ENCODE measurements at places on chromosomes 12 and 14. TPM values are rescaled to one million over a fixed set of nuclear protein-coding genes. Genes with fewer than 3 reads are reported as not detected.

CAPZA3 gene
- not detected for total RNA-seq

KRT75 gene
- total RNA-seq: not detected

DTX1 gene
- not detected for total RNA-seq

KRT72 gene
- total RNA-seq: not detected

RTL1 gene
- total RNA-seq: not detected

TSPAN19 gene
- total RNA-seq: not detected

PTCSC3 gene
- total RNA-seq: not detected

GSKIP gene
- total RNA-seq: 17.7 TPM

SYNJ2BP gene
- 13.0 TPM for total RNA-seq

DERA gene
- 43.2 TPM for total RNA-seq

TMEM30B gene
- 9.0 TPM for total RNA-seq

KIF26A gene
- 2.3 TPM for total RNA-seq

KRT79 gene
- not detected for total RNA-seq

PMCH gene
- total RNA-seq: not detected

VRTN gene
- total RNA-seq: not detected

NAA25 gene
- total RNA-seq: 16.4 TPM

DIO3 gene
- 2.6 TPM for total RNA-seq

C12orf54 gene
- total RNA-seq: not detected

C14orf180 gene
- total RNA-seq: not detected

SLC10A1 gene
- total RNA-seq: not detected

PTGER2 gene
- total RNA-seq: not detected

FAM181A gene
- total RNA-seq: not detected

TAS2R31 gene
- 7.1 TPM for total RNA-seq

AKAP3 gene
- total RNA-seq: 6.3 TPM

SALL2 gene
- total RNA-seq: 0.65 TPM

CLEC4D gene
- not detected for total RNA-seq

DUSP6 gene
- 2.9 TPM for total RNA-seq

STYK1 gene
- total RNA-seq: 22.0 TPM

CRACR2A gene
- 1.2 TPM for total RNA-seq

FAM90A1 gene
- total RNA-seq: 0.11 TPM

TAMALIN gene
- total RNA-seq: not detected

RAP1B gene
- 54.6 TPM for total RNA-seq

FBXL14 gene
- 3.5 TPM for total RNA-seq

FBLN5 gene
- total RNA-seq: 4.2 TPM

RNF212B gene
- total RNA-seq: not detected

C14orf39 gene
- total RNA-seq: not detected

SERPINA12 gene
- total RNA-seq: not detected

CLEC14A gene
- total RNA-seq: not detected

RHEBL1 gene
- total RNA-seq: not detected

PRKAG1 gene
- 72.2 TPM for total RNA-seq

RNASE3 gene
- not detected for total RNA-seq

TMTC3 gene
- 27.5 TPM for total RNA-seq

ACOT6 gene
- not detected for total RNA-seq

POTEM gene
- not detected for total RNA-seq

Measured in placental epithelial cell (primary cell).